ENCODE measurements at places on chromosomes 3 and 15.
A peak's percentile ranks its signal among the peaks of the same experiment; 100 is the strongest.

GRCh38 chr15:90930861-90931574, 1.3 kb downstream of the HDDC3 start:
- DNase-seq, result peak; percentile 17

DNA sequence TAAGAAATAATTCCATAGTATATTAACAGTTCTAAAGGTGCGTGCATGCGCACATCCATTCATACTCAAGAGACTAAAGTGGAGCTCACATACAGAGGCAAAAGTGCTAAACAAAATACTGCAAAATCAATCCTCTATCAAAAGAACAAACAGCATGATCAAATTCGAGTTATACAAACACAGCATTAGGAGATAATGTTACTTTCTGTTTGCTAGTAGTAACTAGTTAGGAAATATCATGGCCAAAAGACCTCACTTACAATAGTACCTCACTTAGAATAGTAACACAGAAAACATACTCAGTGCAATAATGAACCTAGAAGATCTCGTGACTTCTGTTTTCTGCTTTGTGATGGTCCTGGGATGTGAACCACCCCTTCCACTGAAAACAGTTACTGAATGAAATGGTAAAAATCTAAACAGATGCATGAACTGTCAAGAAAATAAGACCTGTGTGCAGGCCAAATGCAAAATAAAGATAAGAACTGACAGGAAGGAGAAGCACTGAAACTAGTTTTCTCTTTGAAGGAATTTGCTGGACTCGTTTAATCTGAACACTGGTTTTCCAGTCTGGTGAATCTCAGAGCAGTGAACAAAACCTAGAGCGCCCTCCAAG, 20.9 kb upstream of the CEMIP start:
- no peak for DNase-seq

GRCh38 chr3:179713643-179714090, 60.8 kb downstream of the USP13 start:
- no peak for DNase-seq

DNA sequence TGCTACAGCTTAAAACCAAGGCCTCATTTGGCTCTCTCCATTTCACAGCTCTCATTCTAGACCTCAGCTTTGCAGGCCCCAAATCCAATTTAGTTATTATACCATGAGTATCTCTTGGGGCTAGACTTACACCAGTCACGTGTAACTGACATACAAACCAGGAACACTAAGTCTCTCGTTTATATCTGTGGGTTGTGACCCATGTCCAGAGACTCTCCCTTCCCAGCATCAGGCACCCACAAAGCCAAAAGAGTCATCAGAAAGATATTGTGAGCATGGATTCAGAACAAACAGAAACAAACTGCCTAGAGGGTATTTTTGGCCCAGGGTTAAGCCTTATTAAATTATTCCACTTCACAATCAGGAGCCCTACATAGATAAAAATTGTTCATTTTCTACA, 5.6 kb upstream of the CCDC13 start:
- no peak for DNase-seq

DNA sequence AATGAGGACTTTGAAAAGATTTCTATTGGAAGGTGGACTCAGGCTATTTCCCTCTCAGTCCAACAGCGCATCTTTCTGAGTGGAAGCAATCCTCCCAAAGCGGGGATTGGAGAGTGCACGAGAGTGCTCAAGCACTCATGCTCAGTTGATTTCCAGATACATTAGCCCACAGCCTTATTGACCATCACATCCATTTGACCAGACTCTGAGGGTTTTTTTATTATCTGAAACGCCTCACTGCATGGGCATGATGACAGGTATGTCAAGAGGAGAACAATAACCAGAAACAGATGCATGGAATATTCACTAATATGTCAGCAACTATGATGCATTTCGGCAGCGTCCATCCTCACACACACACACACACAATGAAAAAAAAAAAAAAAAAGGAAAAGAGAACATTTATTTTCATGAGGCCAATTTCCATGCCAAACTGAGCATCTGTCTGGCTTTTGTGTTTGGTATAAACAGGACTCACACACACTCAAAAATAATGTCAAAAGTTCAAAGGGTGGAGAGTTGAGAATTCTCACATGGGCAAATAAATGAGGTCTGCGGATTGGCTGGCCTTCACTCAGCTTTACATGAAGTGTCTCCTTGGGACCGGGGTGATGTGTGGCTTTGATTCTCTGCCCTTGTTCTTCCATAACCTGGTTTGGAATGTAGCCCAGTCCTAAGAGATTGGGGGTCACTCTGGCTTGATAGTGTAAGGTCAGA, 371.6 kb downstream of the MCTP2 start:
- DNase-seq, result no peak

GRCh38 chr15:38678281-38678680, 113.7 kb upstream of the RASGRP1 start:
- DNase-seq, result no peak

DNA sequence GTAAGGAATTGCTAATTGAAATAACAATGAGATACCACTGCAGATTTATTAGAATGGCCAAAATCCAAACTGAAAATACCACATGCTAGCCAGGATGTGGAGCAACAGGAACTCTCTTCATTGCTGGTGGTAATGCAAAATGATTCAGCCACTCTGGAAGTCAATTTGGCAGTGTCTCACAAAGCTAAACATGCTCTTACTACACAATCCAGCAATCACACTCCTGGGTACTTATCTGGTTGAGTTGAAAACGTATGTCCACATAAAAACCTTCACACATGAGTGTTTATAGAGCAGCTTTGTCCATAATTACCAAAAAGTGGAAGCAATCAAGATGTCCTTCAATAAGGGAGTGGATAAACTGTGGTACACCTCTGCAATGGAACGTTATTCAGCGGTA, 113.3 kb downstream of the SMAD6 start:
- DNase-seq, result peak; percentile 35
